Activated naive CD8-positive, alpha-beta T cell treated with anti-CD3 and anti-CD28 coated beads, Interleukin-2, amount 50 U/mL, for 16 hours (primary cell): ENCODE measurements at places on chromosomes 5 and 9.

GRCh38 chr5:10853154-10853553 is 92.1 kb upstream of the DAP start:
- DNase-seq: no peak

DNA sequence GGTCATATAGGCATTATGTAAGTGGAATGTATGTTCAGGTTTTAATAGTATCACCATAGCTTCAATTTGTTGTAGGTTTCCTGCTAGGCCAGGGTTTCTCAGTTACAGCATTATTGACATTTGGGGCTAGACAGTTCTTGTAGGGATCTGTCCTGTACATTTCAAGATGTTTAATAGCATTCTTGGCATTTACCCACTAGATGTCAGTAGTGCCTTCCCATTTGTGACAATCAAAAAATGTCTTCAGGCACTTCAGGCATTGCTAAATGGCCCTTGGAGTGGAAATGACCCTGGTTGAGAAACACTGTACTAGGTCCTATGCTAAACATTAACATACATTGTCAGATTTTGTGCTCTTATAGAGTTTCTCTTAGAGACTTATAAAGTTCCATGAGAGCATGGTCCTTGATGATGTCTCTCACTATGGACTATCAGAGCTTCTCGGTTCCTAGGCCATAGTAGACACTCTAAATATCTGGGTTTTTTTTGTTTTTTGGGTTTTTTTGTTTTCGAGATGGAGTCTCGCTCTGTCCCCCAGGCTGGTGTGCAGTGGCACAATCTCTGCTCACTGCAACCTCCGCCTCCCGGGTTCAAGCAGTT is 1.4 kb downstream of the KIF20A start:
- no peak for DNase-seq

GRCh38 chr9:137373611-137373980 is 49.4 kb downstream of the EXD3 start:
- DNase-seq: no peak

DNA sequence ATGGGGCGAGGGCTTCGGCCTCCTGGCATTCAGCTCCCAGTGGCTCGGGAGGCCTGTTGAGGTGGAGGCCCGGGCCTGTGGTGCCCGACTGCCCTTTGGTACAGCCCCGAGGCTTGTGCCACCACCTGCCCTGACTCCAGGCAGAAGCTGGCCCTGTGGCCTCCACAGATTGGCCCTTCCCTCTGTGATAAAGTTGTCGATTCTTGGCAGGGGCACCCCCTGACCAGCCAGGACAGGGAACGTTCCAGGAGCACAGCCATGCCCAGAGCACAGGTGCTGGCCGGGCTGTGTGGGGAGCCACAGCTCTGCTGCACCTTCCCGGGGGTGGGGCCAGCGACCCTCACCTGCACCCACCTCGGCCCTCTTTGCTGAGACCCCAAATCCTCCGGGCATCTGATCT is 32.7 kb downstream of the SLC6A18 start:
- DNase-seq: no peak

DNA sequence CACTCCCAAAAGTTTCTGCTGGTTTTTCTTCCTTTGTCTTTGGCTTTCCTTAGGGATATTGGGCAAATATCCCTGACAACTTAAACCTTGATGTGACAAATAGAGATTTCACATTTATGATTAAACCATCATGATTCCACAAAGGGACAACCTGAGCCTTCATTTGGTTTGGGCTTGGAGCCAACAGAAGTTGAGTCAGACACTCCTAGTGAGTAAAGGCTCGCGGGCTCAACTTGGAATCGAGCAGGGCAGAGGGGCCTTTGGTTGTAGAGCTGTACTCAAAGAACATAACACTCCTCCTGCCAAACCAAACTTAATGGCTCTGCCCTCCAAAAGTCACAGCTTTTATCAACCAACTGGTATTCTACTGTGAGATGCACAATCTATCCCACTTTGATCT is 290.2 kb upstream of the MAP3K1 start:
- no peak for DNase-seq

- DNase-seq: no peak
Measured at GRCh38 chr5:138148811-138149210, 9.6 kb upstream of the NME5 start.

GRCh38 chr5:78541086-78541654 is 107.4 kb downstream of the LHFPL2 start:
- no peak for DNase-seq

GRCh38 chr5:79151942-79152671 is 40.5 kb downstream of the BHMT start:
- DNase-seq: no peak

DNA sequence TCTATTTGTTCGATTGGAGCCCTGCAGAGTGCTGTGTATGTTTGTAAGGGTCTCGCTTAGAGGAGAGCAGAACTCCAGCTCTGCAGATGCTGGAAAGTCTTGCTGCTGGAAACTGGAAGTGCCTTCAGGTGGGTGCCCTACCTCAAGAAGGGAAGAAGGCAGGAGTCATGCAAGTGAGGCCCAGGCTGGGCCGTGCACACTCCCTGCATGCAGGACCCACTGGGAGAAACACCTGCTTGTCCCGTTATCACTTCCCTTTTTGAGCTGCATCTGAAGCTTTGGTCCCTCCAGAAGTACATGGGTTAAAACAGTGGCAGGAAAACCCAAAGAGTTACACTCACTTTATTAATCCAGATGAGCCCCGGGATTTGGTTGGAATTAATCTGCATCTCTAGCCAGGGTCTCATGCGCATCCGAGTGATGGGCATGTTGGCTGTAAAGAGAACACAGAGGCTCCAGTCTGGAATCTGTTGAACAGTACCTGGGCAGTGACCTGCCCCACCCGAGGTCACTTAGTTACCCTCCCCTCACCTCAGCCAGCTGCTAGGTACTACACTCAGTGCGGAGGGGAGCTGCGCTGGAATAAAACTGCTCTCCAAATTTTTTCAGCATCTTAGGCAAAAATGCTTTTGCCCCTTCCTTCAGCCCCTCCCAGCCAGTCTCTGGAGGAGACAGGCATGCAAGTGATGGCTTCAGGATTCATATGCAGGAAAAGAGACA is 1.4 kb downstream of the IRF1 start:
- no peak for DNase-seq

- no peak for DNase-seq
Measured at GRCh38 chr9:80191108-80191507, 619.3 kb downstream of the TLE4 start.

GRCh38 chr5:137223324-137224295 is 275.5 kb downstream of the SPOCK1 start:
- no peak for DNase-seq
